Fibroblast of skin of right quadriceps (primary cell): ENCODE measurements at places on chromosomes 4 and X.

DNA sequence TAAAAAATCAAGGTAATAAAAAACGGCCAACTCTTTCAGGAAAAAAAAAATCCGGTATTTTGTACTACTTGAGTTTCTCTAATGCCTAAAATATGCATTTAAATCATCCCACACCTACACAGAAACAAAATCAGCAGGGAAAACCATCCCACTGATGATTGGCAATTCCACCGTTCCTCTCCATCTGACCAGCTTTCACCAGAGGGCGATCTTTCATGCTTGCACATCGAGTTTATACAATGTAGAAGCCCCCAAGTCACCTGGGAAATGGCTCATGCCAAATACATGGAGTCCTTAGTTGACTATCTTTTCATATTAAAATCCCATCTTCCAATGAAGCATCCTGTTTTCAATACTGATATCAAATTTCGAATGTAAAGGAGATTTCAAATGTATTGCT, 69.2 kb downstream of the PTCHD1 start:
- no peak for DNase-seq

DNA sequence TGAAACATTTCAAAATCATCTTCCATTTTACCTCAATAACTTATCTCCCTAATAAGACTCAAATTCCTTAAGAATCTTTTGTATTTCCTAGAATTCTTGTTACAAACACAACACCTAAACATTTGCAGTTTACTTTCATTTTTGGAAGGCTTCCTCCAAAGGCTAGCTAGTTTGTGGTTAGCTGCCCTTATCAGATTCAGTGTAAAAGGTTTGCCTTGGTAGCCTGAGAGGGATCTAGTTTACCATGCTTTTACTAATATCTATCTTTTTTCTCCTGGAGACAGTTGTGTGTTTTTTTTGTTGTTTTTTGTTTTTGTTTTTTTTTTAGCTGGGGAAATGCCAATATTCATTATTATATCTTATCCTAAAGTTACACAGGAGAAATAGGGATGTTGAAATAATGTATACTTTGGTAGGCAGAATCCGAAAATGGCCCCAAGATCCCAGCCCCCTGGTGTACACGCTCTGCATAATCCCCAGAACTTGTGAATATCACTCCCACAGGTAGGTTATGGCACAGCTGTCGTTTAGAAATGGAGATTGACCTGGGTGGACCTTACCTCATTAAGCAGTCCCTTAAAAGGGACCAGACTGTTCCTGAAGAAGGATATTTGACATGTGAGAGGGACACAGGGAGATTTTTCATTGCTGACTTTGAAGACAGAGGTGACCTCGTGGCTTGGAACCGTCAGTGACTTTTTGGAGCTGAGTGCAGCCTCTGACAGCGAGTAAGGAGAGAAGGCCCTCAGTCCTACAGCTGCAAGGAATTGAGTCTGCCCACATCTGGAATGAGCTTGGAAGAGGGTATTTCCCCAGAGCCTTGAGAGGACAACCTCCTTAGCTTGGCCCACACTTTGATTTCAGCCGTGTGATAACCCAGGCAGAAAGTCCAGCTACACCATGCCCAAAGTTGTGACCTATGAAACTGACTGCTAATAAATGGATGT, 33.4 kb downstream of the SEPTIN11 start:
- DNase-seq = no peak

- DNase-seq = no peak
These were observed 28.5 kb downstream of the TRIM2 start for GRCh38 chr4:153232768-153233167.

GRCh38 chr4:41559940-41560516, 22.1 kb downstream of the LIMCH1 start:
- DNase-seq = no peak

GRCh38 chr4:26331380-26331950, 10.7 kb downstream of the RBPJ start:
- DNase-seq = no peak
